ENCODE measurements at places on chromosomes 6 and 20.

DNA sequence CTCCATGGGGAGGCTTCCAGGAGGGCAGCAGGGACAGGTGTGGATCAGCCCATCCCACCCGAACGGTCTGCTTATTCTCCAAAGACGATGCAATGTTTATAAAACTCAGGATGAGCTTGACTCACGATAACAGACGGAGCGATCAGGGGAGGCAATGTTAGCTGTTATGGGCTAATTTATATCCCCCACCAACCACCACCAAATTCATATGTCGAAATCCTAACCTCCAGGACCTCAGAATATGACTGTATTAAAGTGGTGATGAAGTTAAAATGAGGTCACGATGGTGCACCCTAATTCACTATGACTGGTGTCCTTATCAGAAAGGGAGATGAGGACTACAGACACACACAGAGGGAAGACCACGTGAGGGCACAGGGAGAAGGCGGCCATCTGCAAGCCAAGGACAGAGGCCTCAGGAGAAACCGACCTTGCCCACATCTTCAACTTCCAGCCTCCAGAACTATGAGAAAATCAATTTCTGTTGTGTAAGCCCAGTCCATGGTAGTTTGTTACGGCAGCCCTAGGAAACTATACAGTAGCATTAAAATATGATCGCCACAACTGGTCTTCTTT, 7.0 kb downstream of the ADTRP start:
- no peak for DNase-seq

DNA sequence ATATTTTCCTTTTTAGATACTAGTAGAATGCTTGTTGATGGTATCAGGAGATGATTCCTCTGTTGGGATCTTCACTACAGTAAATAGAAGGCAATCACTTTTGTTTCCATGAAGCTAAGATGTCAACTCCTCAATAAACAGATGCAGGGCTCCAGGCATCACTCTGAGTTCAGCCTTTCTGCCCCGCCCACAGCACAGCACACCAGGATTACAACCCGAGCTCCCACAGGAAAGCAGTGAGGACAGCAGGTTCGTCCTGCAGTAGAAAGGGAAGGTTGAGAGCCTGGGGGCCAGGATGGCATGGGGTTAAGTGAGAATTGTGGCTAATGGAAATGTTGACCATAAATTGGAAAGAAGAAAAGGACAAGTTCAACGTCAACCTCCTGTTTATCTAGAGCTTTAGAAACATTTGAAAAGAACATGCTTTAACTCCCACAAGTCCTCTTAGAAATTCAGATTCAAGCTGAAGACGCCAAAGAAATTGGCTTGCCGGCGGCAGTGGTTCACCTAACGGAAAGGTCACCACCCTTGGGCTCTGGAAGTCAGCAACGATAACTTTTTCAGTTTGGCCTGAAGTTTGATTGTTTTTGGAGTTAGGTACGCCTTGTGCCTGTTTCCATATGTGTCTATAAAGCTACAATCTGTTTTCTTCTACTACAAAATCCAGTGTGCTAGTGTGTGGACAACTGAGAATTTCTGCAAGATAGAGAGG, 144.4 kb upstream of the PDE10A start:
- no peak for DNase-seq

DNA sequence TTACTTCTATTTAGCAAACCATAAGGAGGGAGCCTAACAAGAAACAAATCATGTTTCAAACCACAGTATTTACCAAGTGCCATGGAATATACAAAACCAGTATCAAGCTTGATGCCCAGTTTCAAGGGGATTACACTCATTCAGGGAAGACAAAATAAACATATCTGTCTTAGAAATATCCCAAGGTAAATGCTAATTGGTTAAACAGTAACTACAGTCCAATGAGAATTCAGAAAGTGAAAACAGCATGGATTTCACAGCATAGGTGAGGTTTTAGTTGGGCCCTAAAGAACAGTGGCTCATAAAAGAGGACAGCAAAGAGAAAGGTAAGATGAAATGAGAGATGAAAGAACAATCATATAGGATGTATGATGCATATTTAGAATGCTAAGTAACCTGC, 110.3 kb downstream of the CHD6 start:
- DNase-seq, result no peak

DNA sequence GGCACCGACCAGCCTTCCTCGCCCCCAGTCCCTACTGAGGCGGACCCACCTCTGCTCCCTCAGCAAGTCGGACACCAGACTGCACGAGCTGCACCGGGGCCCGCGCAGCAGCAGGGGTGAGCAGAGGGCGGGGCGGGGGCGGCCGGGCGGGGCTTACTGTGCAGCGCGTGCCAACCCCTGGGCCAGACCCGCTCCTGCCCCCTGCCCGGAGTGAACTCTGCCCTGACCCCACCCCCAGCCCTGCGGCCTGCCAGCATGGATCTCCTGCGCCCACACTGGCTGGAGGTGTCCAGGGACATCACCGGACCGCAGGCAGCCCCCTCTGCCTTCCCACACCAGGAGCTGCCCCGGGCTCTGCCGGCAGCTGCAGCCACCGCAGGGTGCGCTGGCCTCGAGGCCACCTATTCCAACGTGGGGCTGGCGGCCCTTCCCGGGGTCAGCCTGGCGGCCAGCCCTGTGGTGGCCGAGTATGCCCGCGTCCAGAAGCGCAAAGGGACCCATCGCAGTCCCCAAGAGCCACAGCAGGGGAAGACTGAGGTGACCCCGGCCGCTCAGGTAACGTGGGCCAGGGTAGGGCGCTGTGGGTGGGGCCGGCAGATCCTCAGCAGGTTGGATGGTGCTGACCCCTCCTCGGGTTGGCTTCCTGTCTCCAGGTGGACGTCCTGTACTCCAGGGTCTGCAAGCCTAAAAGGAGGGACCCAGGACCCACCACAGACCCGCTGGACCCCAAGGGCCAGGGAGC, 1.5 kb upstream of the SLC2A4RG start:
- peak; percentile 44 for DNase-seq

GRCh38 chr20:53929974-53930650, 140.3 kb downstream of the BCAS1 start:
- no peak for DNase-seq

DNA sequence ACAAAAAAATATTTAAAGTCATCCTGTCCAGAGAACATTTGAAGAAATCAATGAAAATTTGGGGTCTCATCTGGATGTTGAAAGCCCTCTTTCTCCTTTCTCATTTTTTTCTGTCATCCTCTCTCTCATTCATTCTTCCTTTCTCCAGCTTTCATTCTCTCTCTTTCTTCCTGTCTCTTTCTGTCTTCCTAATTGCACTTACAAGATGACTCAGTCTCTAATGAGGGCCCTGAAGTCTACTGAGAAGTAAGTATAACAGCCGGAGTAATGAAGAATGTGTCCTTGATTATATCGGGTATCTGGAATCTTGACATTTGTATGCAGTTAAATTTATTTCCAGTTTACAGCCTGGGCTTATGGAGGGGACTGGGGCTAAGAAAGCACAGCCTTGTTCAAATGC, 232.2 kb upstream of the SULF2 start:
- DNase-seq, result no peak

DNA sequence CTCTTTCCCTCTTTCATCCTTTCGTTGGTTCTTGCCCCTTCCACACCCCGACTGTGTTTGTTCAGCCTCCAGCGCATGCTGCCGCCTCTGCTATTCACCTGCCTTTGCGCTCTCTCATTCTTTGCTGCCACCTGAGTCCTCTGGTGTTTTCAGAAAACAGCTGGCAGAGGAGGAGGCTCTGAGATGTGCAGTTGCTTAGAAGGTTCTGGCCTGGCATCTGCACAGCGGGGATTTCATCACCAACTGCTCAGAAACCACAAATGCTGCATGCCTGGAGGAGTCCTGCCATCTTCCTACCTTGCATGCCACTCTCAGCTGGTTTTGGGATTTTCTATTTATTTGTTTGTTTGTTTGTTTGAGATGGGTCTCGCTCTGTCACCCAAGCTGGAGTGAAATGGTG, 39.2 kb upstream of the CLDN20 start:
- DNase-seq, result peak; percentile 9

DNA sequence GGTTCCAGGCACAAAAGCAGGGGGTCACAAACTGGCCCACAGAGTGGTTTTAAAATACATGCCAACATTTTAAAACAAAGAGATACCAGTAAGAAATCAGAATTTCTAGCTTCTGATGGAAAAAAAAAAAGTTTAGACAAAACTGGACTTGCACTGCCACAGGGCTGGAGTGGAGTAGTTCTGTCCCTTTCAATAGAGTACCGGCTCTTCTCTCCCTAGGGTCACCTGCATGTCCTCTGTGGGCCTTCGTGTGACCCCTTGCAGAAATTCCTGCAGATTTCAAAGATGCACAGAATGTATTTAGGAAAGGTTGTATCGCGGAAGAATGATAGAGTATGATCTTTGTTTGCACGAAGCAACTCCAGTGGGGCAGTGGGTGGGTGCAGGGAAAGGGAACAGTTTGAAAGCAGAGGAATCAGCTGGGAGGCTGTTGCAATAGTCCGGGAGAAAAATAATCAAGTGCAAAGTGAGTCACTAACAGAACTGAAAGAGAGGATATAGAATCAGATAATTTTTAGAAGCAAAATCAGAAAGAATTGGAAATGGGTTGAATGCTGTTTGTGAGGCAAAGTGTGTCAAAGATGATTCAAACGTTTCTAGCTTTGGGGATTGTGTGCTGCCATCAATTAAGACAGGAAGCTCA, 97.3 kb upstream of the STXBP5 start:
- DNase-seq, result no peak

DNA sequence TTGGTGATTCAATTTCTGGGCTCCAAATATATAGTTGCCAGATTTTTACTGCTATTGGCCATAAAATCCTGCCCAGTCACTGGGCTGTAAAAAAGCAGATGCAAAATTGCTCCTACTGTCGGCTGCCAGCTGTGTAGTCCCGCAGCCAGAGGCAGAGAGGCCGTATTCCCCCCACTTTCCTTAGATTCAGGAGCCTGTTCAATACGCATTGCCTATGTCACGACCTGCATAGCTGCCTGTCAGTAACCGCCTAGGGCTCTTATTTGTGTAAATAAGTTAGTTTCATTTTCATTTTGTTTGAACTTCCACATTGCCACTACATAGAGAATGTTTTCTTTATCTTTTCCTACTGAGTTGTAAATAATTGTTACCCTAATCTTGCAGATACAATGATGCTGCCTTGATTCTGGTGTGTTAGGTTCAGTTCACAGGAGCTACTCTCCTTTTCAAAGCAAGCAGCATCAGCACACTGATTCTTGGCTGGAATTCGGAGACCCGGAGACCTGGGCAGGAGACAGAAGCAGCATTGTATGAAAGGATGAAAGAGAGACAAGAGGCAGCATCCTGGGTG, 46.0 kb upstream of the UST start:
- DNase-seq, result peak; percentile 4
